A549 treated with RU486 at 1 μM for 4 hours (cell line): ENCODE measurements at places on chromosomes 6 and 20. TPM values are rescaled to one million over a fixed set of nuclear protein-coding genes. Genes with fewer than 3 reads are reported as not detected.

LIME1 gene
- total RNA-seq, result 3.3 to 10.2 TPM (median 8.5 TPM) in 5 replicates

LAMA4 gene
- 1.7 to 2.4 TPM (median 1.9 TPM) in 5 replicates for total RNA-seq

COL9A3 gene
- total RNA-seq, result 0.18 to 0.87 TPM (median 0.43 TPM) in 5 replicates

PROCR gene
- total RNA-seq, result 92.1 to 131 TPM (median 130 TPM) in 5 replicates

TFAP2A gene
- 14.4 to 18.4 TPM (median 17.4 TPM) in 5 replicates for total RNA-seq

PGC gene
- total RNA-seq, result not detected in 5 replicates

FLRT3 gene
- total RNA-seq, result 0.96 to 1.8 TPM (median 1.7 TPM) in 5 replicates

VGLL2 gene
- not detected in 5 replicates for total RNA-seq

MSH5 gene
- total RNA-seq, result 10.2 to 14.3 TPM (median 13.0 TPM) in 5 replicates

IL17A gene
- not detected in 5 replicates for total RNA-seq

RGL2 gene
- total RNA-seq, result 11.0 to 13.8 TPM (median 13.4 TPM) in 5 replicates
